Activated CD4-positive, alpha-beta T cell treated with anti-CD3 and anti-CD28 coated beads for 24 hours (primary cell): ENCODE measurements at places on chromosomes 13 and 19.
A peak's percentile ranks its signal among the peaks of the same experiment; 100 is the strongest.

DNA sequence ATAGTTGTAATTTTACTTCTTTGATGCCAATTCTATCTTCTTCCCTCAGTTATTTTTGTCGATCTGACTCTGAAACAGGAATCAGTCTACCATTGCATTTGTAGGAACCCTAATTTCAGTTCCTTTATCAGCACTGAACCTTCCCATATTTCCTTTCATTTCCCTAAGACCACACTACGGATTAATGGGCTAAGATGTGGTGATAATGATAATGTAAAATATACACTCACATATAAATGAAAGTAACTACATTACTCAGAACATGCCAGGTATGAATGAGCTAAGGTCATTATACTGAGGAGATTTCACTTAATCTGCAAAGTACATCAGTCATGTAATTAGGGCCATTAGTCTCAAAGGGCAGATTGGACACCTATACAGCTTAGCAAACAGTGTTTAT is 60.2 kb upstream of the RFC3 start:
- DNase-seq = no peak

GRCh38 chr13:44438234-44438579 is 64.6 kb downstream of the SERP2 start:
- no peak for DNase-seq

- no peak for DNase-seq
Observed at GRCh38 chr13:35512271-35512920, 35.9 kb upstream of the MAB21L1 start.

- DNase-seq = no peak
Observed at GRCh38 chr19:51417107-51417809, at the start of gene SIGLEC10. Gene SIGLEC10, minus strand, starts transcription at chr19:51417642. Its CDS starts 61 bp downstream, at chr19:51417581.

DNA sequence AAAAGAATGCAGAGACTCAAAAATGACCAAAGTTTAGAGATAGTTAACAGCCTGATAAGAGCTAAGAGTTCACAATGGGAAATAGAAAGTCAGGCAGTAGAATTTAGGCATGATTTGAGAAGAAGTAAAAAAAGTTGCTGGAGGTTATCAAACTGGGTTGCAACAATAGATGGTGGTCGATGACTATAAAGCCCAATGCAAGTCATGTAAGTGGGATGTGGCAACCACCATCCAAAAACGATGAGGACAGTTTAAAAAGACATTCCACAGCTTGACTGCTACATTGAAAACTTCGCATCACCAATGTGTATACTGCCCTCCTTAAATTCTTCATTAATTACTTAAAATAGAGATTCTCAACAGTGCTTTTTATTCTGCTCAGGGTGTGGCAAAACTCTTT is 19.7 kb downstream of the ELF1 start:
- no peak for DNase-seq

- DNase-seq = no peak
Observed at GRCh38 chr13:110234532-110234931, 72.4 kb downstream of the COL4A1 start.

- no peak for DNase-seq
Observed at GRCh38 chr19:40688987-40689338, 1.5 kb downstream of the NUMBL start.

DNA sequence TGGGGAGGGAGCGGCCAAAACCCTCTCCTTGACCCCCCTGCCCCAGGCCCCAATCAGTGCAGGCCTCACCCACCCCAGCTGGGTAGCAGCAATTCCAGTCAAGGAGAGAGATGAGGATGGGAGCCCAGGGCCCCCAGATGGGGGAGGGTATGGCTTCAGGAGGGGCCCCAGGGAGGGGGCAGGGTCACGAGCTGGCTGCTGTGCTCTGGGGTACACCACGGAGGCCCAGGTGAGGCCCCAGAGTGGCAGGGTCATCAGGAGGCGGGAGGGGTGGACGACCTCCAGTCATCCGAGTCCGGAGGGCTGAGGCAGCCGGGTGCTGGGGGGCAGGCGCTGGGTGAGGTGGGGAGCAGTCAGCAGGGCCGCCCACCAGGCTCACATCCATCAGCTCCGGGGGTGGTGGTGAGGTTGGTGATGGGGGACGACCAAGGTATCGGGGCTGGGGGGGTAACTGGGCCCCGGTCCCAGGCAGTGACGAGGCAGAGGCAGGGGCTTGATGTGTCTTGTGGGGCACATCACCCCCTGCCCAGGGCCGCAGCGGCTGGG is 8.4 kb downstream of the DYRK1B start:
- DNase-seq = no peak

DNA sequence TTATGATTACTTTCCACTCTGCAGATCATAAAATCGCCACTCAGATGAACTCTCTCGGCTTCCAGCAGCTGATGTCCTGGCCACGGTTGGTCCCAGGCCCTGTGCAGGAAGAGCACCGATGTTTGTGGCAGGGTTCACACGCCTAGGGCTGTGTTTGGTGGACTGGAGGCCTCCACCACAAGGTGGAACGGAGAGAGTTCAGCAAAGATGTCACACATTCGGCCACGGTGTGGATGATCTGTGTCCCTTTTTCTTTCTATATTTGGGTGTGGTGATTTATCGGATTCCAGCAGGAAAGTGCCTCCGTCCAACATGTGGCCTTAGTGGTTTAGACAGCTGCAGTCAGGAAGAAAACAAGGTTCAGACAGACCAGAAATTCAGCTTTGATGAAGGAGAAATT is 521 bp upstream of the SHISA2 start:
- no peak for DNase-seq

DNA sequence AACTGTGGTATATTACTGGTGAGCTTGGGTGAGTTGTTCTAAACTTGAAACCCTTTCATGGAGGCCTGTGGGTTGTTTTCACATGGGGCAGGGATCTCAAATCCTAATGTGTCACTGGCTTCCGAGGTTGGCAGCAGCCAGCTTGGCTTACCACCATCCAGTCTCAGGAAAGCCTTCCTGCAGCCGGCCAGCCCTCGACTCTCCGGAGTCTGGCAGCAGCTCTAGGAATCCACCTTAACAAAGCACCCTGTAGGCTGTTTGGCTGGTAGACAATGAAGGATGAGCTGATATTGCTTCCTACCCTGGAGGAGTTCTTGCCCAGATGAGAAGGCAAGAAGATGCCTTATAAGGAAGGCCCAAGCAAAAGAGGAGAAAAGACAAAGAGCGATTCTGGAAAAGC is 188.3 kb downstream of the KLF12 start:
- no peak for DNase-seq

GRCh38 chr19:2494084-2494446 is 18.1 kb downstream of the GADD45B start:
- no peak for DNase-seq

DNA sequence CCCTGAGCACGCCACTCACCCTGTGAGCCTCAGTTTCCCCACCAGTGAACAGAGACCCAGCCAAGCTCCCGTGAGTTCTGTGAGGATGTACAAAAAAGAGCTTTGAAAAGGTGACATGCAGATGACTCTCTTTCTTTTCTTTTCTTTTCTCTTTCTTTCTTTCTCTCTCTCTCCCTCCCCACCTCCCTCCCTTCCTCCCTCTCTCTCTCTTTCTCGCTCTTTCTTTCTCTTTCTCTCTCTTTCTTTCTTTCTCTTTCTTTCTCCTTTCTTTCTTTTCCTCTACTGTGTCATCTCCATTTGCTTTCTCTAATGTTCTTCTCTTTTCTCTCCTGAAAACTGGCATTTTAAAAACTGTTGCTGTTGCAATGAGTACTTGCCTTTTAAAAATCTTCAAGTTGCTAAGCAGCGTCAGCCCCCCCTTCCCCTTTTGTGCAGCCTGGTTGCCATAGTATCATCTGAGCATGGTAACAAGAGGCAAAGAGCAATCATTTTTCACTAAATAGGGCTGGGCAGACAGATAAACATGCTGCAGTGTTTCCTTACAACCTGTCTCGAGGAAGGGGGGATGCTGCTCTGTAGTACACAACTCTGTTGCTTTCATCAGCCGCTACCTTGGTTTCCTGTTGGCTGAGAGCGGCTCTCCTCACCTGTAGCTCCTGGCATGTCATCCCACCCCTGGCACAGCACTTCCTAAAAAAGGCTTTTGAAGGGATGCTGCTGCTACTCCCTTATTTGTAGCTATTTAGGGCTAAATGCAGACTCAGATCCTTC is 108.7 kb upstream of the MBNL2 start:
- DNase-seq = no peak

- DNase-seq = no peak
Observed at GRCh38 chr19:40623403-40624251, 22.5 kb downstream of the LTBP4 start.

DNA sequence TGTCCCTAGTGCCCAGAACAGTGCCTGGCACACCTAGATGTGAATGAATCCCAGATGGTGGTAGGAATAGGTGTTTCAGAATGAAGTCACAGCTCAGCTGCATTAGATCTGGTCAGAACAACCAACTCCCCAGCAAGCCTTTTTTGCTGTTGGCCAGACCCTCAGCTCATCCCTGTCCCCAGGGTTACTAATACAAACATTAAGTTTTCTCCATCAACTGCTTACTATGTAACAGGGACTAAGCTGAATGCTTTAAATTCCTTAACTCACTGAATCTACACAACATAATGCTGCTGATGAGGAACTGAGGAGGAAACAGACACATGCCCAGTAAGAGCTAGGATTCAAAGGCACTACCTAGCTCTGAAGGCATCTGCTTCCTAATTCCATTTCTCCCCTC is 18.8 kb downstream of the SMG9 start:
- no peak for DNase-seq

GRCh38 chr19:29793116-29793727 is 18.6 kb upstream of the CCNE1 start:
- DNase-seq = no peak

DNA sequence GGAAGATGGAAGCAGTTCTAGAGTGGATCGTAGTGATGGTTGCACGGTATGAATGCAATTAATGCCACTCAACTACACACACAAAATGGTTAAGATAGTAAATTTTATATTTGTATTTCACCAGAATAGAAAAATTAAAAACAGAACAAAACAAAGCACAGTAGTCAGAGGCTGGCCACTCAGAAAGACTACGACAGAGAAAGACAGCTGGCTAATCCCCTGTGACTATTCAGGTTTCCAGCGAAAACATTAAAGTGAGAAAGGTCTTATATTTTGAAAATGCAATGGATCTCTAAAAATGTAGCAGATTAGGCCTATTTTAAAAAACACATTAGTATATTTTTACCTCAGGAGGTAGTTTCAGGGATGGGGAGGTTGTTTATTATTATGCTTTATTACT is 131.3 kb upstream of the POSTN start:
- DNase-seq = no peak

DNA sequence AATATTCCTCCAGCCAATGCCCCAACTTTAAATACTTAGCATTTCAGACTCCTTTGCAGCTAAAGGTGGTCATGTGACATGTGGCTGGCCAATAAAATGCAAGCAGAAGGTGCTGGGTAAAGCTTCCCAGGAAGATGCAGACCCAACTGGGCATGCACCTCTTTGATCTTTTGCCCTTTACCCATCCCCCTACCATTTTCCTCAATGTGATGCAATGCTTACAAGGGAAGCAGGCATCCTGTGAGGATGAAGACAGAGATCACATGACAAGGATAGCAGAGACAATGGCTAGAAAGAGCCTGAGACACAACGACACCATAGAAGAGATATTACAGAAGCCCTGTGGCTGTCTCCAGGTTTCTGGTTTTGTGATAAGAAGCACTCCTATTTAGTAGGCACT is 2.1 kb upstream of the WASF3 start:
- no peak for DNase-seq

DNA sequence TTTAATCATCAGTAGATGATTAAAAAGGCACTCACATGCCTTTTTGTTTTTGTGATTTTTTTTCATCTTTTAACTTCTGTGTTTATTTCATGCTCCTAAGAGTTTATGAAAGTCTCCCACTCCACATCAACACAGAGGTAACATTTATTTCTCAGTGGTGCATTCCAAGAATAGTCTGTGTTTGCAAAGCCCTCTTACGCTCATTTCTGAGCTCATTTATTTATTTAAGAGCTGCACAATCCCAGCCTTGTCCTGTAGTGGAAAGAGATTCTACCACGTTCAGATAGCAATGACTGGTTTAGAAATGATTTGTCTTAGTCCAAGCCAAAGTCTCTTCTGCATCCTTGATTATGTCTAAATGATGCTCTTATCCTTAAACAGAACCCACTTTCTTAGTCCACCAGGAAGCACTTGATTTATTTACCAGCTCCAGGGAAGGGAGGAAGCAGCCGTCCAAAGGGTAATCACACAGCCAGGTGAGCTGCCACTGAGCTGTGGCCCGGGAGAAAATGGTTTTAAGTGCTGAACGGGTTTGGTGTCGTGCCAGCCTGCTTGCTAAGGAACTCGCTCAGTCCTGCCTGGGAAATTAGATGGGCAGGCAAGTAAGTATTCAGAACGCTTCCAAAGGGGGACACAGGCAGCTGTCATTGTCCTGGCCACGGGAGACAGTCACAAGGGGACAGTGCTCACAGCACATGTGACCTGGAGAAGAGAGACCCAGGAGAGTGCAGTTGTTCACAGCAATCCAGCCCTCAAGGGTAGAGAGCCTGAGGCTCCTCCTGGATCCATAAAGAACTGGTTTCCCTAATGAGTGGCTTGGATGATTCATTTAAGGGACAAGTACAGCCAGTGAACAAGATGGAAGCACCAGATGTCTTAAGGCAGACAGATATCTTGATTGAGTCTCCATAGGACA is 131.8 kb upstream of the WASF3 start:
- no peak for DNase-seq

GRCh38 chr13:31742097-31742734 is 2.9 kb downstream of the RXFP2 start:
- peak; percentile 46 for DNase-seq

DNA sequence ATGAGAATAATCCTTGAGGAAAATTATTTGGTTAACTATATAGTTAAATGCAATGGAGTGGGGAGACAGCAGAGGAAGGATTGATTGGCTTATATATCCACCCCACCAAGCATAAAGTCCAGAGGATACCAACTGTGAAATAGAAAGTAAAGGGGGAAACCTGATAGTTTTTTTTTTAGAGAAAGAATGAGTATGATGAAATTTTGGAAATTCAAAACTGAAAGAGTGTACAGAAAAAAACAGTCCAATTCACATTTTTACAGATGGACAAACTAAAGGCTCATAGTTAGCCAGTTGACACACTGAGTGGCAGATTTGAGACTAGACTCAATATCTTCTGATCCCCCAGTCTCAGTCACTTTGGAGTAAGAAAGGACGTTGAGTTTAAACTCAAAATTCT is 51.1 kb downstream of the FNDC3A start:
- DNase-seq = no peak

GRCh38 chr19:1840541-1841115 is 7.7 kb downstream of the REXO1 start:
- no peak for DNase-seq

DNA sequence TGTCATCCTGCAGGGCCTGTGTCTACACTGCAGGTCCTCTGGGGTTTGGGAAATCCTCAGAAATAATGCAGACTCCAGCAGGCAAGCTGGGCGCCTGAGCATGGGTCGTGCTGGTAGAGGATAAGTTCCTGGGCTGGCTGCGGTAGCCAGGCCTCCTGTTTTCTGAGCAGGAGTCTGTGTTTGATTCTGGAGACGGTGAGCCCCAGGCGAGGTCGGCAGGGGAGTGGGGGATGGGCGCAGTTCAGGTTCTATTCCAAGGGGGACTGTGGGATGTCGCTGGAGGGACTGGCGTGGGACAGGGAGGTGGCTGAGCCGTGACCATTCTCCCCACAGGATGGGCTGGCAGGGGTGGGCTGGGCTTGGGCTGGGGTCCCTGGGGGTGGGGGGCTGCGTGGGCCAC is 154.7 kb downstream of the KDM4B start:
- DNase-seq = no peak

GRCh38 chr19:44719262-44719701 is 20.3 kb downstream of the CEACAM16 start:
- DNase-seq = no peak

- DNase-seq = no peak
Observed at GRCh38 chr13:50573066-50573465, 270.4 kb downstream of the DLEU7 start.

GRCh38 chr19:48443256-48443655 is 2.5 kb upstream of the GRWD1 start:
- no peak for DNase-seq
